ENCODE measurements at places on chromosomes 11 and 22.

DNA sequence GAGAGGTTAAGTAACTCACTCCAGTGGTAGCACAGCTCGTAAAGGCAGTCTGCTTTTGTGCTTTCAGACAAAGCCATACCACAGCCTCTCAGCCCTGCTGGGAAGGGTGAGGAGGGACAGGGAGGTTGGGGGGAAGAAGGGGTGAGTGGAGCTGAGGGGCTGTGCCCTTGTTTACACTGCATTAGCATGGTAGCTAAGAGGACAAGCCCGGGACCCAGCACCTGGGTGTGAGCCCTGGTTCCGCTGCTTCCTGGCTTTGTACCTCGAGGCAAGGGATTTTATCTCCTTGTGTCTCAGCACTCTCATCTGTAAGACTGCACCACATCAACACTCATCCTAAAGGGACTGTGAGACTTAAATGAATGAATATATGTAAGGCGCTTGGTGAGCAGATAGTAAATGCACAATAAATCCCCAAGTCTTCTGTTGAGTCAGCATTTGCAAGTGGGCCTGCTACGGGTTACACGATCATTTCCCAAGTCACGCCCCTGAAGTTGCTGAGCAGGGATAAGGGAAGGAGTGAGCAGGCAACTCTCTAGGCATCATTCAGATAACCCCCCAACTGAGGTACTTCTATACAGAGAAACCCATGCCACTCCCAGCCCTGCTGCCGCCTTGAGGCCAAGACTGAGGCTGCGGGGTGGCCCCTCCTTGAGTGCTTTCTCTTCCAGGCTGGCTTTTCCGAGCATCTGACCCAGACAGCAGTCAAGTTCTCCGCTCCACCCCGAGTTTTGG is 7.5 kb downstream of the RASD2 start:
- peaks cover 34% of the 10 kb centered on the region for H3K4me1 ChIP-seq
- H3K27me3 ChIP-seq = peaks cover 3% of the 10 kb centered on the region
- no peaks in the 10 kb centered on the region for H3K36me3 ChIP-seq
- H3K27ac ChIP-seq = no peak overlapping the region
- DNase-seq = no peak

DNA sequence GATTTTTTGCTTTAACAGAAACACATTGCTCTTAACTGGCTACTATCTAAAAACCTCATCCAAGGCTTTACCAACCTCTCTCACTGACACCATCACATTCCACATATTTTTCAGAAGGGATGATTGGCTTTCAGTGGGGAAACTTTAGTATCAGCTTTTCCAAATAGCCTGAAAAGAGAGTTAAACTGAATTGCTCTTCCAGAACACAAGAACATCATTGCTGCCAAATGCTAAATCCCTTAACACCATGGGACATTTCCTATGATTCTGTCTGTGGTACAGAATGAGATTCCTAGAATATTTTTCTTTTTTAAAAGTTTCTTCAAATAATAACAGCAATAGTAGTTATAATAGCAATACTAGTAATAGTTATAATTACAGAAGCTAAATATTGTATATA is 45.4 kb downstream of the SOX6 start:
- no peak overlapping the region for H3K27ac ChIP-seq
- no peak for DNase-seq
- H3K36me3 ChIP-seq = no peaks in the 10 kb centered on the region
- no peak overlapping the region for H3K4me3 ChIP-seq
- no peaks in the 10 kb centered on the region for H3K27me3 ChIP-seq

DNA sequence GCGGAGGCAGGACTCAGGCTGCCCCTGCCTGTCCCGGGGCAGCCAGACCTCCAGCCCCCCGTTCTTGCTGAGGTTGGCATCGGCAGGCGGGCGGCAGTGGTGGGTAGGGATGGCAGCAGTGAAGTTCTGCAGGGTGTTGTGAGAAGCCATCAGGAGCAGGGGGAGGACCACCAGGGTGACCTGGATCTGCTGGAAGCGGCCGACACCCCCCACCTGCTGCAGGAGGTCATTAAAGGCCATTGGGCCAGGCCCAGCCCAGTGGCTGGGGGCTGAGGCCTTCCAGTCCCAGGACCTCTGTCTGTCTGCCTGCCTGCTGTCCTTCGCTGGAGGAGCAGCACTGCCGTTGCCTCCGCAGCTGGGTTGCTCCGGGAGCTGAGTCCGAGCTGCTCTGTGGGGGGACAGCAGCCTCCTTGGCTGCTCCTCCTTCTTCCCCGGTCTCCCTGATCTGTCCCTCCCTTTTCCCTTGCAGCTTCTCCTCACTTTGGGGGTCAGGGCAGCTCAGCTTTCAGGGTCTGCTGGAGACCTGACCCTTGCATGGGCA is at the start of gene SLC22A6:
SLC22A6 (minus strand) TSS at position 517 of the 541 bp plus-strand sequence; CDS start at position 240, 277 bp downstream.
- no peaks in the 10 kb centered on the region for H3K27me3 ChIP-seq
- H3K27ac ChIP-seq = no peak within 1 kb of the TSS

DNA sequence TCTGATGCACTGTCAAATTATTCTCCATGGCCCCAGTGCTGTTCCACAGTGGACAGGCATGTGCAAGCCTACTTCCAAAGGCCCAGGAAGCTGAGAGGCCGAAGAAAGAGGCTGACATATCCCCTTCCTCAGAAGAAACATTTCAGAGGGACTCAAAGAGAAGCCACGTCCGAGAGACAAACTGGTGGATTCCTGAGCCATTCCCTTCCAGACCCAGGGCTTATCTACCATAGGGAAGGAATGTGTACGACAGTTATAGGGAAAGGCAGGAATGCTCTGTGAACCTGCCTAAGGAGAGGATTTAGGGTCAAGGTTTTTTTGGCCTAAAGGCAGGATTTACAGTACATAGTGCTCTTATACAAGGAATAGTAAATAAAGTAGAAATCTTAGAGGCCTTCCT is 46.9 kb upstream of the TSKU start:
- H3K4me1 ChIP-seq = peaks cover 28% of the 10 kb centered on the region
- H3K27me3 ChIP-seq = no peaks in the 10 kb centered on the region
- no peaks in the 10 kb centered on the region for H3K36me3 ChIP-seq
- DNase-seq = no peak
- no peak overlapping the region for H3K4me3 ChIP-seq

DNA sequence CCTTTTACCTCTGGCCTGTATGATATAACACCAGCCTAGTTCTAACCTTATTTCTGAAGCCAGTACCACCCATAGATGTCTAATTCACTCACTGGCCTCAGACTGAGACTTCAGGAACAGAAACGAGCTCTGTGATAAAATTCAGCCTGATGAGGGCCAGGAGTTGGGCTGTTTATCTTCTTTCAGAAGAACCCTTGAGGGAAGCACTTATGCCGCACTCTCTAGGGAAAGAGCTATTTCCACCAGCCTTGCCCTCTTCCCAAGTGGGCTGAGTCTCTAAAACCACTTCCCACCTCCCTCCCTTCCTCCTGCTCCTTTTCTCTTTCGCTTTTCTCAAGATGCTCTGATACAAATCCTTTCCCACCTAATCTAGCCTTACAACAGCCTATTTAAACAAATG is 2.0 kb upstream of the OR52B4 start:
- no peaks in the 10 kb centered on the region for H3K27me3 ChIP-seq
- no peaks in the 10 kb centered on the region for H3K36me3 ChIP-seq
- no peak overlapping the region for H3K27ac ChIP-seq
- DNase-seq = no peak

DNA sequence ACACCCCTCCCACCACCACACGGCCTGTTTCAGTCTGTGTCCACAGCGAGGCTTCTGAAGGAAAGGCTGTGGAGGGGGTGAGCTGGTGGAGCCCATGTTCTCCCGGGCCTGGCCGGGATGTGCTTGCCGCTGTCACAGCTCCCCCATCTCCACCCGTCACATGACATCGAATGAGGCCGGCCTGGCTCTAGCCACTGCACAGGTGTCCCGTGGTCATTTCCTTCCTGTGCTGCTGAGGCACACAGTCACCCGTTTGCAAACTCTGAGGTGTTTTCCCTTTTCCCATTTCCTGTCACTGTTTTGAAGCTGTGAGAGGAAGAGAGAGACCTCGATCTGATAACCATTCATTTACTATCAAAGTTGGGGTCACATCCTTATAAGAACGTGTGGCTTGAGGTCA is 55.7 kb upstream of the CLDN5 start:
- peak; percentile 27 for DNase-seq
- no peaks in the 10 kb centered on the region for H3K36me3 ChIP-seq
- no peak overlapping the region for H3K4me3 ChIP-seq
- H3K27ac ChIP-seq = peak overlapping the region; percentile 75
- H3K4me1 ChIP-seq = peaks cover 32% of the 10 kb centered on the region
- H3K27me3 ChIP-seq = peaks cover 21% of the 10 kb centered on the region

- no peak overlapping the region for H3K27ac ChIP-seq
- peaks cover 45% of the 10 kb centered on the region for H3K36me3 ChIP-seq
- peaks cover 19% of the 10 kb centered on the region for H3K4me1 ChIP-seq
- no peak for DNase-seq
Observed at GRCh38 chr22:21807544-21808529, 59.6 kb downstream of the MAPK1 start.

- no peaks in the 10 kb centered on the region for H3K36me3 ChIP-seq
- DNase-seq = no peak
- no peaks in the 10 kb centered on the region for H3K27me3 ChIP-seq
- H3K4me3 ChIP-seq = no peak overlapping the region
- H3K4me1 ChIP-seq = peaks cover 58% of the 10 kb centered on the region
Observed at GRCh38 chr22:40081662-40082061, 86.9 kb downstream of the FAM83F start.

DNA sequence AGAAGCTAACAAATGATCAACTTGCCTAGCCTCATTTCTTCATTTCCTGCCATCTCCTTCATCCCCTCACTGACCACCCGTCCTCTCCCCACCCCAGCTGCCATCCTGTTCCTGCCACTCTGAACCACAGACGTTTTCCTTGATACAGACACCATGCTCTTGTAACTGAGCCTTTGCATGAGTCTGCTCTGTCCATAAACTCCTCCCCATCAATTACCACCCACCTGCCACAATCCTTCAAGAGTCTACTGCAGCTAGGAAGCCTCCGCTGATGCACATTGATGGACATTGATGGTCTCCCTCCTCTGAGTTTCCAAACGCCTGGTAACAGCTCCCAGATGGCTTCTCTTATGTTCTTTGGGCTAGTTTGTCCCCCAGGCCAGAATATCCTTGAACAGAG is 193.8 kb downstream of the DBX1 start:
- no peak for DNase-seq
- H3K4me1 ChIP-seq = peaks cover 17% of the 10 kb centered on the region
- no peaks in the 10 kb centered on the region for H3K27me3 ChIP-seq
- H3K36me3 ChIP-seq = no peaks in the 10 kb centered on the region

GRCh38 chr11:65613091-65613928 is 711 bp downstream of the MAP3K11 start:
- peaks cover 55% of the 10 kb centered on the region for H3K36me3 ChIP-seq
- H3K27me3 ChIP-seq = no peaks in the 10 kb centered on the region
- DNase-seq = no peak
- peaks cover 88% of the 10 kb centered on the region for H3K4me1 ChIP-seq

DNA sequence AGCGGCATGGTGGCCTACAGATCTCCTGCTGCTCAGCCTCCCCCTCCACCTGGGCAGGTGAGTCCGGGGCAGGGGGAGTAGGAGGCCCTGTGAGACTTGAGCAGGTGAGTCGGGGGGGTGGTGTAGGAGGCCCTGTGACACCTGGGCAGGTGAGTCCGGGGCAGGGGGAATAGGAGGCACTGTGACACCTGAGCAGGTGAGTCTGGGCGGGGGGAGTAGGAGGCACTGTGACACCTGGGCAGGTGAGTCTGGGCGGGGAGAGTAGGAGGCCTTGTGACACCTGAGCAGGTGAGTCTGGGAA is 299.3 kb downstream of the BRD1 start:
- no peaks in the 10 kb centered on the region for H3K36me3 ChIP-seq
- H3K4me1 ChIP-seq = no peaks in the 10 kb centered on the region
- no peak for DNase-seq
- no peak overlapping the region for H3K27ac ChIP-seq
- peaks cover 14% of the 10 kb centered on the region for H3K27me3 ChIP-seq

GRCh38 chr11:43835104-43835503 is 45.5 kb upstream of the ALKBH3 start:
- H3K27ac ChIP-seq = no peak overlapping the region
- H3K36me3 ChIP-seq = peaks cover 10% of the 10 kb centered on the region
- peaks cover 23% of the 10 kb centered on the region for H3K4me1 ChIP-seq
- no peak overlapping the region for H3K4me3 ChIP-seq
- H3K27me3 ChIP-seq = no peaks in the 10 kb centered on the region

- H3K36me3 ChIP-seq = no peaks in the 10 kb centered on the region
- no peak for DNase-seq
- no peak overlapping the region for H3K27ac ChIP-seq
- no peak overlapping the region for H3K4me3 ChIP-seq
- H3K27me3 ChIP-seq = peaks cover 28% of the 10 kb centered on the region
Observed at GRCh38 chr11:2934611-2935239, 5.5 kb upstream of the PHLDA2 start.

DNA sequence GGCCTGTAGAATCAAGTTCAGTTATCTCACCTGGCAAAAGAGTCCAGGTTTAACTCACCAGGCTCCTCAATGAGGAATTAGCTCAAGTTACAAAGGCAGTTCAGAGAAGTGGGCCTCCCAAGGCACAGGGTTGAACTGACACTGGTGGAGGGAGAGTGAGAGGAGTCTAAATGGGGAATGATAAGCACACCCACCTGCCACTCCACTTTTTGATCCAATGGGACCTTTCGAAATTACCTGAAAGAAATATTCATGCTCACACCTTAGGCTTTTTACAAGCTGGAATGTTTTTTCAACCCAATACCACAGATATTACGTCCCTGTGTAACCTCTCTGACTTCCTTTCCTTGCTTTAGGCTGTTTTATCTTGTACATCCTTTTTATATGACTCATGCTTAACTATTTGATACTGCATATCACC is 642.7 kb upstream of the TENM4 start:
- no peaks in the 10 kb centered on the region for H3K4me1 ChIP-seq
- no peaks in the 10 kb centered on the region for H3K36me3 ChIP-seq
- DNase-seq = no peak
- H3K27me3 ChIP-seq = peaks cover 4% of the 10 kb centered on the region
- H3K27ac ChIP-seq = no peak overlapping the region
- no peak overlapping the region for H3K4me3 ChIP-seq

DNA sequence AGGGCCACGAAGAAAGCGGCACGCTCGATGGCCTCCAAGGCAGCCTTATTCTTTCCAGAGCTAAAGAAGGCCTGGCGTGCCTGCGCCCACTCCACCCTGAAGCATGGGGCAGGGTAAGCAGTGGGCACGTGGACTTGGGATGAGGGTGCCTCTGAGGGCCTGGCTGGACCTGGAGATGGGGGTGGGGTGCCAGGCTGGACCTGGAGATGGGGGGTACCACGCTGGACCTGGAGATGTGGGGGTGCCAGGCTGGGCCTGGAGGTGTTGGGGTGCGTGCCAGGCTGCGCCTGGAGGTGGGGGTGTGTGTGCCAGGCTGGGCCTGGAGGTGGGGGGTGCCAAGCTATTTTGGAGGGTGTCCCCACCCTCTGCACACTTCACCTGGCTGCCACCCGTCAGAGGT is 5.3 kb downstream of the CPT1B start:
- no peak for DNase-seq
- peaks cover 75% of the 10 kb centered on the region for H3K4me1 ChIP-seq
- H3K36me3 ChIP-seq = peaks cover 80% of the 10 kb centered on the region
- H3K4me3 ChIP-seq = no peak overlapping the region
- H3K27me3 ChIP-seq = no peaks in the 10 kb centered on the region
- no peak overlapping the region for H3K27ac ChIP-seq

- no peak overlapping the region for H3K4me3 ChIP-seq
- no peaks in the 10 kb centered on the region for H3K36me3 ChIP-seq
- H3K27ac ChIP-seq = no peak overlapping the region
- peaks cover 16% of the 10 kb centered on the region for H3K4me1 ChIP-seq
- no peaks in the 10 kb centered on the region for H3K27me3 ChIP-seq
Observed at GRCh38 chr22:38420734-38421133, 34.3 kb downstream of the KCNJ4 start.

- no peaks in the 10 kb centered on the region for H3K27me3 ChIP-seq
- H3K4me3 ChIP-seq = no peak overlapping the region
- peaks cover 29% of the 10 kb centered on the region for H3K4me1 ChIP-seq
- no peak for DNase-seq
Observed at GRCh38 chr22:42261296-42261695, 9.2 kb downstream of the TCF20 start.

All from left ventricle myocardium inferior (tissue), 1 donor.